ENCODE measurements at places on chromosomes 13 and 19.

GRCh38 chr19:30785458-30786137, 413.4 kb downstream of the ZNF536 start:
- no peak for DNase-seq

DNA sequence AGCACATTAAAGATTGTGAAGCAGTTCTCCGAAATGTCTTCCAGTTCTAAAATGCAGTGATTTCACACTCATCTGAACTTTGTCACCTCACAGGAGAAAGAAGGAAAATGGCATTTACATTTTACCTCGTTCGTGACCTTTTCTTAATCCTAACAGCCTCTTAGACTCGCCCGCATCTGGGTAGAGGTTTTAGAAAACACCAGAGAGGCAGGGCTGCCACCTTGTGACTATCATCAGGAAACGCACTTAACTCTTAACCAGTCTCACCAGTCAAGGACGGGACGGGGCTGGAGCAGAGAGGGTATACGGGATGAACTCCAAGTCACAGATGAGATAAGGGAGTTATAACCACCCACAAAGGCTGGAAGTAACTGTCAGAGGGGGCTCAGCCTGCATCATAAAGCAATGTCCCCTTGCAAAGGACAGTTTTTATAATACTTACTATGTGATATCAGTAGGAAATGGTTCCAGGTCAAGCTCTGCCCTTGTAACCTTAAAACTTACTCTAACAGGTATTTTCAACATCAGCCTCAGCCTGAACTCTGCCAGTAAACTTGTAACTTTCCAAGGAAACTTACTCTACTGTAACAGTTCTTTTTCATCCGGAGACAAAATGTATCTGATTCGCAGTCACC, 8.6 kb upstream of the CEACAM6 start:
- DNase-seq: peak; percentile 52

DNA sequence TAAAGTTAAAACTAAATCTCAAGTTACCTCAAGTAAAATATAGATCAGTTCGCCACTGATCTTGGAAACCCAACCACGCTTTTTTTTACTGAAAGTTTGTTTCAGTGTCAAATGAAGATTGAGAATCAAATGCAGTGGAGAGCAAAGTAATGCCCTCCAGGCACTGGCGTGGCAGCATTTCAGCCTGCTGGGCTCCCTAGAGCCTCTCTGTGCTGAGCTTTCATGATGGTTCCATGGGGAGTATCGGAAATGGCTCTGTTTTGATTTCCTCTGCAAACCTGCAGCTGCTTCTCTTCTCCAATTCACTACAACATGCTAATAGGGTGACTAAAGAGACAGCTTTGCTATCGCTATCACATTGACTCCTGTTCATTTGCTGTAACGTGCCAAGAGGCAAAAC, 141.6 kb downstream of the FGF14 start:
- no peak for DNase-seq

DNA sequence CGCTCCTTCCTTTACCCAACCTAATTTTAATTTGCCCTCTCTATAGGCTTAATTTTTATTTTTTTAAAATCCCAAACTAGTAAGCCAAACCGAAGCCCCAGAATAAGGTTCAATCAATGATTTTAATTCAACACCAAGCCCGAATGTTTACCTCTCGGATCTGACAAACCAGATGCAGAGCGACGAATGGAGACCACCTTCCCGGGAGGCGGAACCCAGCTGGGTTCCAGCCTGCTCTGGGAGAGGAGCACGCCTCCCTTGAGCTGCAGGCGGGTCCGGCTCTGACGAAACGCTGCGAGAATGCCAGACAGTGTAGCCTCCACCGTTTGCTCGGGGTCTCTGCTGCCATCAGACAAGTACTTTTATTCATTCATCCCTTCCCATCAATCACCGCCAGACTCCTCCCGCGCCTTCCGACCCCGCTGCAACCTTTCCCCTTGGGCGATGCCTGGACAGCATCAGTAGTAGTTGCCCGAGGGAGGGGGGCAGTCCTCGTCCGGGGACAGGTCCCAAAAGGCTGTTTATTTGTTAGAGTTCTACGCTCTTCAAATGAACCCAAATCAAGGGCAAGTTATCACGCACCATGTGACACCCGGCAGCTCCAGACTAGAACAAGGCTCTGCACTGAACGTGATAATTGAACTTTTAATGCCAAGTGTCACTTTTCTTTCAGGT, 752 bp upstream of the EDNRB start:
- DNase-seq: no peak

- DNase-seq: peak; percentile 56
Observed at GRCh38 chr19:6521718-6522646, 8.8 kb upstream of the TNFSF9 start.

- DNase-seq: no peak
Observed at GRCh38 chr19:13615890-13616289, 109.6 kb upstream of the CACNA1A start.

DNA sequence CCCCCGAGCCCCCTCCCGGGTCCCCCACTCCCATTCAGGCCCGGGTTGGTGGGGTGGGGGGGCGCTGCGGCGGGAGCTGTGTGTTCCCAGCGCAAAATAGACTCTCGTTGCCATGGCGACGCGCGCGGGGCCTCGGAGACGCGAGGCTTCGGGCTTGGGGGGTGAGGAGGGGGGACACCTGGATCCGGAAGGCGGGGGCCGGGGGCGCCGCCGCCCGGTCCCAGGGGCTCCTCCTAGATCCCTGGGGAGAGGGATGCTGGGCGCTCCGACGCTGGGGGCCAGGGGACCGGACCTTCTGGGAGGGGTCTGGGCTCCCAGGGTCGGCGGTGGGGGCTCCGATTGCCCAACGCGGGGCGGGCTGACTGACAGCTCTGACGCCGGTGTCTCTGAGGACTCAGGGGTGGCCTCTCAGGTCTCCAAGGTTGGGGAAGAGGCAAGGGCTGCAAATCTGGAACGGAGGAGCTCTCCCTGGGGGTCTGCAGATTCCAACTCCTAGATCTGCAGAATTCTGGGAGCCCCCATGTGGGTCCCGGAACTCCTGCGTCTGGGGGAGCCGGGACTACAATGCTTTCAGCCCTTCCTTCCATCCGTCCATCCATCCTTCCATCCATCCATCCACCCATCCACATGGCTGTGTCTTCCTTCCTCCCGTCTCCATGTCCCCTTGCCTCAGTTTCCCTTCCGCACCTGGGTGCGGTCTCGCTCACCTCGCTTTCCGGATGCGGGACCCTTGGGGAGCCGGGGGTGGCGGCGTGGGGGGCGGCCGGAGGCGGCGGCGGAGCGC, 9.1 kb upstream of the SHISA7 start:
- DNase-seq: peak; percentile 25

- no peak for DNase-seq
Observed at GRCh38 chr19:15397782-15398181, 18.2 kb upstream of the AKAP8 start.

GRCh38 chr13:94056362-94056990, 423.0 kb downstream of the DCT start:
- DNase-seq: no peak

DNA sequence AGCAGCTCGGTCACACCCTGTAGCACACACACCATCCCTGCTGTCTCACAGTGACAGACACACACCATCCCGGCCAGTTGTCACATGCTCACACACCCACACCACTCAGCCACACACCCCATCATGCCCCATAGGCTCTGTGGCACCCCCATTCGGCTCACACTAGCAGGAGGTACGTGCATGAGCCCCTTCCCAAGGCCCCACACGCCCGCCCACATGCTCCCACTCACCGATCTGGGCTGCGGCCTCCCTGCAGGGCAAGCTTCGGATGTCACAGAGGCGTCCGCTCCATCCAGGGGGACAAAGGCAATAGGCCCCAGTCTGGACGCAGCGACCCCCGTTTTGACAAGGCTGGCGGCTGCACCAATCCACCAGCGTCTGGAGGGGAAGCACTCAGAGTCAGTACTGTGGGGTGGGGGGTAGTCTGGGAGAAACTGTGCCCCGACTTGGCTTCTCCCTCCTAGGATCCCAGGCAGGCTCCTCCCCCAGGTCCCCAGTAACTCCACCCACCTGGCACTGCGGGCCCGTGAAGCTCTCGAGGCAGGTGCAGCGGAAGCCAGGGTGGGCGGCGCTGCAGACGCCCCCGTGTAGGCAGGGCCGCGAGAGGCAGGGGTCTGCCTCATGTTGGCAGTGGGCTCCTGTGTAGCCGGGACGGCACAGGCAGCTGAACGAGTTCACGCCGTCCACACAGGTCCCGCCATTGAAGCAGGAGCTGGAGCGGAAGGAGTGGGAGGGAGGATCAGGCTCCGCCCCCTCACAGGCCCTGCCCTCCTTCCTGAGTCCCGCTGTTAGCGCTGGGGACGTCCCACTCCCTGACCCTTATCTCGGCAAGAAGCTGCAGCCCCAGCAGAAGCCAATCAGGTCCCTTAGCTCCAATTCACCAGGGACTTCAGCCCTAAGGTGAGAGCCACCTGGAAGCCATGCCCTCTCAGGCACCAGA, 20.1 kb downstream of the NOTCH3 start:
- DNase-seq: peak; percentile 19

DNA sequence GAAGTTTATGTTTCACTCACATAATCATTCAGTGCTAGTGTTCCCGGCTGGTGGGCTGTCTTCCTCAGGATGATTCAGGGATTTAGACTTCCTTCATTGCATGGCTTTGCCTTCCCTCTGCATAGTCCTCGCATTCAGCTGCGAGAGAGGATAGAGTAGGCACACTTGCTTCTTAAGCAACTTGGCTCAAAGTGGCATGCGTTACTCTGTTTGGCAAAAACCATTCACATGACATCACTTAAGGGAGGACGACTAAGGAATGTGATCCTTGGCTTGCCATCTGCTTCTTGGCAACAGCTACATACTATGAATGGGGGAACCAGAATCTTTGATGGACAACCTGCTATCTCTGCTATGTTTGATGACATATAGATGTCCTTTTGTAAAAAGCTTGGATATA, 359.3 kb downstream of the TDRD3 start:
- DNase-seq: no peak

GRCh38 chr13:80712026-80712425, 371.1 kb upstream of the SPRY2 start:
- DNase-seq: no peak

DNA sequence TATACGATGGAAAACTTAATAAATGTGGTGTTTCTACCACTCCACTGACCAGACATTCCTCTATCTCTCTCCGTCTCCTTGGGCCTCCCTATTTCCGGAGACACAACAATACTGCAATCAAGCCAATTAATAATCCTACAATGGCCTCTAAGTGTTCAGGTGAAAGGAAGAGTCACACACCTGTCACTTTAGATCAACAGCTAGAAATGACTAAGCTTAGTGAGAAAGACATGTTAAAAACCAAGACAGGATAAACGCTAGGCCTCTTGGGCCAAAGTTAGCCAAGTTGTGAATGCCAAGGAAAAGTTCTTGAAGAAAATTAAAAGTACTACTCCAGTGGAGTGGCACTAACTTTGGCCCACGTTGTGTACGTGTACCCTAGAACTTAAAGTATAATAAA, 22.5 kb downstream of the ZDHHC20 start:
- DNase-seq: no peak

- DNase-seq: no peak
Observed at GRCh38 chr13:58767566-58767965, 1136.0 kb downstream of the PCDH17 start.

- DNase-seq: peak; percentile 65
Observed at GRCh38 chr19:50046649-50047503, 21.1 kb downstream of the ZNF473 start.

DNA sequence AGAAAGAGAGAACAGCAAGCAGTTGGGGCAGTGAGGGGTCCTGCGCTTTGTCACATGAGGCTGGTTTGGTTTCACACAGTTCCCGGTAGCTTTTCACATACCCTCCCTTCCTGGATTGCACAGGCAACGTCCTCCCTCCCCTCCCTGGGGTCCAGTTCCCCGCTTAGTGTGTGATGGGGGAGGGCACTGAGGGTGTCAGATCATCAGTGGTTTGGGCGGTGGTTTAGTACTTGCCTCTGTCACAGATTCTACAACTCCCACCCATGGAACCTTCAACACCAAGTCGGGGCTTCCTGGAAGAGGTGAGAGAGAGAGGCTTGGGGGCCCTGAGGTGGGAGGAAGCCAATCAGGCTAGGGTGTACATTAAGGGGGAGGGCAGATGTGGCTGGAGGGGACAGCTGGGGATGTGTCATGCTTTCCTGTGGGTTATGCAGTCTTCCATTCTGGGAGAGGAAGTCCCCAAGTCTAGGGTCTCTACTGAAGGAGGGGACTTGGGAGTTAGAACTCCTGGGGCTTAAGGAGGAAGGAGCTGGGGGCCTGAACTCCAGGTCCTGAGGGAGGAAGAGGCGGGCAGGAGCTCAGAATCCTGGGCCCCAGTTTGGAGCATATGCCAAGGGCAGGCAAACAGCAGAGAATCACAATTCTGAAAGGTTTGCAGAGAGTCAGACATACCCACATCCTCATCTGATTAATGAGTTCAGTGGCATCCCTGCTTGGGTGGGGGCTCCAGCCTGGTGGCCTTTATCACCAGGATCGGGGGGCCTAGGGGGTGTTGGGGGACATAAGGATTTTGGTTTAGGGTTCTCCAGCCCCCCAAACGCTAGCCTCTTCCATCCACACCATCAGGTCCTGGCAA, at the start of gene NKG7:
TSS of gene NKG7 (minus strand) at position 6 of the 856 bp plus-strand sequence. CDS start 119 bp downstream, outside the sequence.
- peak; percentile 72 for DNase-seq

DNA sequence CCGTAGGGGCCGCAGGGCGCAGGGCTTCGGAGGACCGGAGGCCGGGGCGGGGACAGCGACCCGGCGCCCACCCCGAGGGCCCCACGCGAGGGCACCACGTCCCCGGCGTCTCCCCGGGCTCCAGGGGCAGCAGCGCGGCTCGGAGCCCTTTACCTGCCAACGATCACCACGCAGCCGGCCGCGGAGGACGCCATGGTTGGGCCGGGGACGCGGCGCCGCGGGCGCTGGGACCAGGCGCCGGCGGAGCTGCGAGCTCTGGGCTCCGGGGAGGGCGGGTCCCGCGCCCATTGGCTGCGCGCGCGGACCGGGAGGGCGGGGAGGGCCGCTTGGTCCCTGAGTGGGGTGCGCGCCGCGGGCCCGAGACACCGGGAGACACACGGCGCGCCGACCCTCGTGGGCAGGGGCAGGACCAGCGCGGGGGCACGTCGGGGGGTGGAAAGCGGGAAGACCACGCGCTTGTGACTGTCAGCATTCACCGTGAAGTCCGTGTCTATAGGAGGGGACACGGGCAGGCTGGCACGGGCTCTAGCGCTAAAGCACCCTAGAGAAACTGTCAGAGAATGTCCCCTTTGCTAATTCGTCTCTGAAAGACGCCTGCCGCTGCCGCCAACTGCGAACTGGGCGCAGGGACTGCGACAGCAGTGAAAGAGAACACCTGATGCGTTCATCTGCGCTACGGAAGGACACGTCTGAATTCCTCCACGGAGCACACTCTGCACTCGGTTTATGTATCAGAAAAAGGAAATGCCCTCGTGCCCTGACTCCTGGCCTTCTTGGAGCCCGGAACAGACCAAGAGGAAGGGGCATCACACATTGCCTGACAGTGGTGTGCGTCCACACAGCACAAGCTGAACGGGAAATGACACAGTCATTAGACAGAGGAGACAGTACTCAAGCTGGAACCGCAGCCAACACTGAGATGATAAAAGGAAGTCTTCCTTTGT, at the start of gene CRYL1:
TSS of gene CRYL1 (minus strand) at position 257 of the 944 bp plus-strand sequence. CDS start at position 194, 63 bp downstream.
- DNase-seq: peak; percentile 79

DNA sequence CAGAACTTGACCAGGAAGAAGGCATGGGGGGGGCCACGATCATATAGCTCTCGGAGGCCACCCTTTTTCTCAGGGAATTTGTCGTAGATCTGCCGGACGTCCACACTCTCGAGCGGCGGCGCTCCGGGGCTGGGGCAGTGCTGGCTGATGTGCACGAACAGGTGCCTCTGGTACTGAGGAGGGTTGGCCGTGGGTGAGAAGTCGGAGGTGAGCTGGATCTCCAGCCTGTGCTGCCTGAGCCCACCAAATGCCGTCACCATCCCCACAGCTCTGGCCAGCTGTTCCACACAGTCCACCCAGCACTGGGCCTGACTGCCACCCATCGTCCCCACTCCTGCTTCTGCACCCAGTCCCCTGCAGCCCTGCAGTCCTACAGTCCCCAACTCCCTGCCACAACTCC, 12.0 kb downstream of the CD37 start:
- DNase-seq: no peak
